ENCODE measurements at places on chromosomes 12 and 14.

GRCh38 chr12:78086553-78087362 lies 256.1 kb downstream of the NAV3 start:
- DNase-seq, result no peak

GRCh38 chr14:92490239-92490959 lies 23.2 kb upstream of the RIN3 start:
- DNase-seq, result no peak

GRCh38 chr14:96756745-96757144 lies 40.4 kb upstream of the VRK1 start:
- DNase-seq, result no peak

- DNase-seq, result no peak
These were observed 6.0 kb downstream of the SIX6 start for GRCh38 chr14:60514741-60515491.

DNA sequence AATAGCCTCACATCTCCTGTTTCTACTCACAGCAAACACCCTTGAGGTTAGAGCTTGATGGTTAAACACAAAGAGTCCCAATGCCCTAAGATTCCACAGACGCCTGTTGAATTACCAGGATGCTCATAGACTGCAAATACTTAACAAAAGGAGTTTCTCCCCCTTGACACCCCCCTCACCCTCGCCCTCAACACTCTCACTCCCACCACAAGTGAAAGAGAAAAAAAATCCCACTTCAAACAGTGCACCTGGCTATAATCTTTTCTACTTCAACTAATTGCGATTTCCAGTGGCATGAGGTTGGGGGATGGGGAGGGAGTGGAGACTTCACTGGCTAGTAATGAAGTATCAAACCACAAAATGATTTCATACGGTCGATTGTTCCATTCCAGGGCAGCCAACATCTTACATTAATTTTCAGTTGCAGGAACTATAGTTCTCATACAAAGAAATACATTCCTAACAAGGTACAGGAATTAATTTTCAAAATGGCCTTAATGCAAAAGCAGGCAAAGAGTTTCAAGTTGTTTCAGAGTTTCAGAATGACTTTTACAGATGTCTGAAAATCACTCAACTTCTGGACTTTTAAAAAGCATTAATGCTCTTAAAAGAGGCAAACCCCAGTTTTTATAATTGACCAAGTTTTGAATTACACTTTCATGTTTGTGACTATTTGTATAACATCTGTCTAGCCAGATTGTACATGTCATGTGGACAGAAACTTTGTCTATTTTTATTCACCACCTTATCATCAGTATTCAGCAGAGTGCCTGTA lies 390.7 kb downstream of the C12orf75 start:
- no peak for DNase-seq

DNA sequence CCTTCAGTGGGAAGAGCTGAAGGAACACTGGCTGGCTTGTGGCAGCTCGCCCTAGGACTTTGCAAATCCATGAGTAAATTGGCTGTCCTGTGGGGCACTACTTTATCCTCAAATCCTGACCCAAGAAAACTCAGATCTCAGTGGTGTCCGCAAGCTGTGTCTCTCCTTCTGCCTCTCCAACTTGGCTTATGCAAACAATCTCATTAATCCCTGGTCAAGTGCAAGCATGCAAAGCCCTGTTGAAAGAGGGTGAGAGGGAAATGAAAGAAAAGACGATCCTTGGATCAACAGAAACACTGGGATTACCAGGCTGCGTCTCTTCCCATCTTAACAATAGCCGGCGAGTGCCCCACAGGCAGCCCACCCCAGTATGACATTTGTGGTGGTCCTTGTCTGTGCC lies 901.6 kb downstream of the BCL11B start:
- DNase-seq, result no peak

DNA sequence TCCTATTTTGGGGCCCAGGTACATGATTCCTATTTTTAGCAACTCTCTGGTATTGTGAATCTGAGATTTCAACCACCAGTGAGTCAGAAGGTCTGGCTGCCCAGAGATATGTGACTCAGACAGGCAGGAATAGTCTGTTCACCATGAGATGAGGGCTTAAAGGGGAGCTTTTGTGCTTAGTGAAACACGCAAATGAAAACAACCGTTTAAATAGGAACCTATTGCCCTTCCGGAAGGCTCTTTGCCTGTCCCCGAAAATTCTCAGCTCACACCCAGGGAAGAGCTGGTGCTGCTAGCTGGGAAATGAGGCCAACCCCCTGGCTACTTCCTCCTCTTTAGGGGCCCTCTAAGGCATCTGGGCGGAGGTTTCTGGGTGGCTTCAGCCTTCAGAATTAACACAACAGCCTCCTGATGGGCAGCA lies 283.6 kb downstream of the CACNA1C start:
- DNase-seq, result peak; percentile 98

DNA sequence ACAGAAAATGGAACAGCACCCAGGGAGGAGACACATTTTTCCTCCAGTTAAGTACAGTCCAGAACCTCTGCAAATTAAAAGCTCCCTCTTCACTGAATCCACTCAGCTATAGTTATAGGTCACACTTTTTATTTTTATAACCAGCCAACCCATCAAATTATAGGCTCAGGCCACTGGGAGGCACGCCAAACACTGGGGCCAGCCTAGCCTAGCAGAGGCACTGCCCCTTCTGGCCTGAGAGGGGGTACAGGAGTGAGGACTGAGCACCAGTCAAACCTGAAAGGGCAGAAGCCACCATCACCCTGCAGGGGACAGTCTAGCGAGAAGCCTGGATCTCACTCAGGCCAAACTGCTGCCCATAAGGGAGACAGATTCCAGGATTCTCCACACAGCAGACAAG lies 19.3 kb downstream of the FMNL3 start:
- no peak for DNase-seq

DNA sequence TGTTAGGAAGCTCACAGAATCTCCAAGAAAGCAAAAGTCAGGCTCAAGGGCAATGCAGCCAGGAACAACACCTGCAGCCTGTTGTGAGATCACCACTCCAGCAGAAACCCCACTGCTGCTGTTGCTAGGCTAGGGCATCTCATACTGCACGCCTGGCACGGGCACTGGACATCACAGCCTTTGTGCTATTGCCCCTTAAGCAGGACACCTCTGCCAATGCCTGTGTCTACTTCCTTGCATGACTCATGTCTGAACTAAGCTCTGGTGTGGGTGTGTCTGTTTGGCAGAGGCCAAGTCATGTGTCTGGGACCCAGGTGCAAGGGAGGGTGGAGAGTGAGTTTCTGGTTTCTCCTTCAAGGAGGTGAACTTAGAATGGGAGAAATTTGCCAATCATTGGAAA lies 10.0 kb upstream of the DDX47 start:
- peak; percentile 72 for DNase-seq

DNA sequence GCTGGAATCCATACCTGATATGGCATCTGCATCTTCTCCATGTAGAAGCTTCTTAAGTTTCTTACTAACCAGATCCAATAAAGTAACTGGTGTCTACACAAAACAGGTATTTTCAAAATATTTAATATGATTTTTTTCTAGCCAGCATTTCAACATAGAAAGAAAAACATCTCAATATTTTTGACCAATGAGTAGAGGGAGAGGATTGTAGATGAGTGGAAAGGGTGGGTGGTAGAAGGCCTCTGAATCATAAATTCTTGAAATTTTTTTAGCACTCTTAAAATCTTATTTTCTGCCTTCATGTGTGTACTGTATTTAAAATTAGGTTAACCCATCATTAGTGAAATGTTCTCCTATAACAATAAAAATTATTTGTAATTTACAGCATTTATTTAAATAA lies 18.0 kb downstream of the DEPDC4 start:
- no peak for DNase-seq

DNA sequence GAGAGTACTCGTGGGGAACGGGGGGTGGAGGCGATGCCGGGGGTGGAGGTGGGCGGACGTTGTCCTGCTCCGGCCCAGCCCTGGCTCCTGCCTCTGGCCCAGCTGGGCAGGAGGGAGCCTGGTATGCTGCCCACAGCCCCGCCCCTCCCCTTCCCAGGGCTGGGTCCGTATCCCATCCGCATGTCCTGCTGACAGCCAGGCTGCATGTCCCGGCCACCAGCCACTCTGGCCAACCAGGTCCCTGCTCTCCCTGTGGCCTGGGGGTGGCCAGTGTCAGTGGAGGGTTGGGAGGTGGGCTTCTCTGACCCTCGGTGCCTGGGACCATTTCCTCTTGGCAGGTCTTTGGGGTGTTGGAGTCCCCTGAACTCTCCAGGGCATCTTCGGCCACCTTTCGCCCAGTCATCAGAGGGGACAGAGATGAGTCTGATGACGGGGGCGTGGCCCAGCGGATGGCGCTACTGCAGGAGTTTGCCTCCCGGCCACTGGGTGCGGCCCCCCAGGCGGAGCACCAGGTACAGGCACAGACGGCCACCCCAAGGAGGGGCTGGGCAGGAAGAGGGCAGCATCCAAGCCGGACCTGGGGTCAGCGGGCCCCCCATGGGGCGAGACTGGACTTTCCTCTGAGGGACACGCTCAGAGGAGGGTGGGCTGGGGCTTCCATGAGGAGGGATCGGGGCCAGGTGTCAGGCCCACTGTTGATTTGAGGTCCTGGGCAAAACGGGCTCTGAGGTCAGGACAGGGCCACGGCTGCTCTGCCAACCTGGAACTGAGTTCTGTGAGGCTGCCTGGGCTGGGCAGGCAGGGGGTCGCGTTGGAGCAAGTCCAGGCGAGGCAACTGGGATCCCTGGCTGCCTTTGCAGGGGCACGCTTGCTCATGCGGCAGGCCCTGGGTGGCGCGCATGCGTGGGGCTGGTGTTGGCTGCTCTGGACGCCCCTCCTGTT lies 20.2 kb downstream of the CEP170B start:
- no peak for DNase-seq

- DNase-seq, result no peak
These were observed 132.2 kb downstream of the ASCL4 start for GRCh38 chr12:107906707-107907106.

DNA sequence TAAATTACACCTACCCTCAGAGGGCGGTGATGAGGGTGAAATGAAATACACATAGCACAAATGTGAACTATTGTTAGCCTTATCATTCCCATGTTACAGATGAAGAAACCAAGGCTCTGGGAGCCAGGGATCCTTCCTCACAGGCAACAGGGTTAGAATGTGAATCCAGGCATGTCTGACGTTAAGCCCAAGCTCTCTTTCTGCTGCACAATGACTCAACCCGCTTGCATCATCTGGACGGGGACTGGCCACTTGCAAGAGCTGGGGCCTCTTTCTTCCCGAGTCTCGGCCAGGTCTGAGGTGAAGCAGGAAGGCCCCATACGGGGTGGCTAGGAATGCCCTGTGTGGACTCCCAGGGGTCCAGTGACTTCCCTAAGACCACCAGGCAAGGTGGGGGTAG lies 105.2 kb downstream of the RBM19 start:
- DNase-seq, result peak; percentile 74

- no peak for DNase-seq
These were observed 58.5 kb upstream of the PLXNC1 start for GRCh38 chr12:94089891-94090290.

- no peak for DNase-seq
These were observed 56.3 kb downstream of the PLXNC1 start for GRCh38 chr12:94204499-94205247.

GRCh38 chr12:63066782-63067181 lies 84.2 kb downstream of the AVPR1A start:
- no peak for DNase-seq

DNA sequence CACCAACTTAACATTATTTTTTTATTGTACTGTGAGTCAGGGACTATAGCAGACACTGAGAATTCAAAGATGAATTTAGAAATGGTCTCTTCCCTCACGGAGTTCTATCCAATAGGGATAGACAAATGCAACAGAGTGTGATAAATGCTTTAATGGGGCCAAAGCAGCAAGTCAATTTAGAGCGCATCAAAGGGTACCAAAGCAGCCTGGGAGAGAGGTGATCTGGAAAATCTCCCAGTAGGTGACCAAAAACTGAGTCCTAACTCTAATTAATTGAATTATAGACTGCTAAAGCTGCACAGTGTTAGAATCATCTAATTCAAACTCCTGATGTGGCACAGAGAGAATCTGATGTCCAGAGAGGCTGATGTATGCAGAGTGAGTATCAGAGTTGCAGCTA lies 2.6 kb downstream of the LIN7A start:
- no peak for DNase-seq

- peak; percentile 18 for DNase-seq
These were observed 920.1 kb downstream of the FLRT2 start for GRCh38 chr14:86450085-86450484.

DNA sequence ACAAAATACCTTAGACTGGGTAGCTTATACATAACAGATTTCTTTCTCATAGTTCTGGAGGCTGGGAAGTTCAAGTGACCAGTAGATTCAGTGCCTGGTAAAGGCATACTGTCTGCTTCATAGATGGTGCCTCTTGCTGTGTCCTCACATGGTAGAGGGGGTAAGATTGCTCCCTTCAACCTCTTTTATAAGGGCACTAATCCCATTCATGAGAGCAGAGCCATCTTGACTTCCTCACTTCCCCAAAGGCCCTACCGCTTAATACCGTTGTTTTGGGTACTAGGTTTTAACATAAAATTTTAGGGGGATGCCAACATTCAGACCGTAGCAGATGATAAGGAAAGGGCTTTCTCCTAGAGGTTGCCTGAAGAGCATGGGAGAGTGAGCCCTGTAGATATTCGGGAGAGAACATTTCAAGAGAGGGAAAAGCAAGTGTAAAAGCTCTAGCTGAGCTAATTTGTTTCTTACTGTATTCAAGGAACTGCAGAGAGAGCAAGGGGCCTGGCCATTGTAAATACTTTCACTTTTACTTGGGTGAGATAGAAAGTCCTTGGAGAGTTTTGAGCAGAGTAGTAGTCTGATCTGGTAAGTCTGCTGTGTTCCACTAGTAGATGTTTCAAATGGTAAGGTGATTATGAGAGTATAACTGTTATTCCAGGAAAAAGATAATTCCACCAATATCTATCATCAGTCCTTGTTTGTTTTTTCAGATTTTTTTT lies 27.3 kb downstream of the FRS2 start:
- DNase-seq, result no peak

DNA sequence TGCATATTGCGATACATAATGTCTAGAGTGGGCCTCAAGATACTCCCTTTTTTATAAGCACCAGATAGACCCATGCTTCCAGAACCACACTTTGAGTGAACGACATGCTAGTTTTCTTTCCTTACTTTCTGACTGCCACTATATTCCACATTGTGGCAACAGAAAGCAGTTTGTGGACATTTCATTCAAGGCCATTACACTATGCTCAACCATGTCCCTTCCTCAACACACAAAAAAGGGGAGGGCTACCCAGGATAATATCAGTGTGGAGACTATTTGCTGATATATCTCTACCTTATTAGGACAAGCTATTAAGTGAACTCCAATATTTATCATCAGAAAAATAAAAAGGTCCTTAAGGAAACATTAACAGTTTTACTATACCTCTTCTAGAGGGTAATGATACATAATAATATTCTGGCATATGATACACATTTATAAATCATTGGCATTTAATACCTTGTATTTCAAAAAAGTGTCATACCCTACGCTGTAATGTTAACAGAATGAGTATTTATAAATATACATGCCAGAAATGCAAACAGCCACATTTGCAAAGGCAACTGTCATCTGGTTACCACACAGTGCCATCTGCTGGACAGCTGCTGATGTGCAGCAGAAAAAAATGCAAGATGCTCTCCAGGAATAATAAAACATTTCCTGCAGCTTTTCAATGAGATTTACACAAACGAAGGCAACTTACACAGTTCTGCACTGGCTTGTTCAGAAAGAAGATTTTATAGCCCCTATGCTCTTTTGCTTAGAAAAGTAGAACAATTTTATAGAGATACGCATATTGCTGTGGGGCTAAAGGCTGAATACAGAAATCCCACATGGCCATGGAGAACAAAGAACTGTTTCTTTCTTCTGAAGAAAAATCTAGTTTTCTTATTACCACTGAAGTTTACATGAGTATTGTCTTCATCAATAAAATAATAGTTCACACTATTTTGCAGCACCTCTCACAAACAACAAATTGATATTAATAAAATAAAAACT lies 182.2 kb upstream of the GRIP1 start:
- DNase-seq, result peak; percentile 76

GRCh38 chr14:86756521-86757190 lies 1226.7 kb downstream of the FLRT2 start:
- no peak for DNase-seq

All from umbilical cord (tissue), 2 donors.